ENCODE measurements at places on chromosomes 7 and 10.

DNA sequence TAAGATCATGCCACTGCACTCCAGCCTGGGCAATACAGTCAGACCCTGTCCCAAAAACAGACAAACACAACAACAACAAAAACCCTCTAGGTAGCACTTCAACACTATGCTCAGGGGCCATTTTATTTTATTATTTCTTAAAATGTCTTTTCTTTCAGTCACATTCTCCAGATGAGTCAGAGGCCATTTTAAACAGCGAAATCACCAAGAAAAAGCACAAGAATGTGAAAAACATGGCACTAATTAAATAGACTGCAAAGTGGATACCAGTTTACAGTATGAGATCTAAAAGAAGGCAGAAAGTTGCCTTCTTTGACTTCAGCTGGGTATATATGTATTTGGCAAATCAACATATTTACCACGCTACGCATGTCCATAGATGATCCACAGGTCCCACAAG, 6.1 kb upstream of the FGL2 start:
- no peak for DNase-seq

DNA sequence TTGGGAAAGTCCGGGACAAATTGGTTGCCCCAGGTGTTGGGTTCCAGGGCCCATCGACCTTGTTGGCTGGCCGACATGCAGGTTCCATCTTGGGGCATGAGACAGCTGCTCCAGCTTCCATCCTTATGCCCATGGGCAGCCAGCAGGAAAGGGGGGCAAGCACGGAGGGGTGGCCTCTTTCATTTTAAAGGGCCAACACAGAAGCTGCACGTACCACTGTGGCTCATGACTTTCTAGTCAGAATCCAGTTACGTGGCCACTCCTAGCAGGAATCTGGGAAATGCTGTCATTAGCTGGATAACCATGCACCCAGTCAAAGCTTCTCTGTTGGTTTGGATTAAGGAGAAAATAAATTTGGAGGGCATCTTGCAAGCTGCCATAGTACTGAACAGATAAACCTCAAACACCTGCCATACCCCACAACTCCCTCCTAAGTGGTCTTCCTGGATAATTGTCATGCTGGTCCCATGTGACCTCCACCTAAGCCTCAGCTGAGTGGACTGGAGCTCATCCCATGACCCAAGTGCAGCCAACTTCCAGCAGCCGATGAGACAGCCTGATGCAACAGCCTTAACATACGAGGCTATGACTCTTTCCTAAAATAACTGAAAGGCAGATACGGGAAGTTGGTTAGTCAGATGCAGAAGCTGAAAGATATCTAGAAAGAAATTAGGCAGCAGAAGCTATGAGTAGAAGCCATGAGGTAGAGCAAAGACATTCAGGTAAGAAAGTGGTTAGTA, 21.4 kb upstream of the GSDME start:
- no peak for DNase-seq

DNA sequence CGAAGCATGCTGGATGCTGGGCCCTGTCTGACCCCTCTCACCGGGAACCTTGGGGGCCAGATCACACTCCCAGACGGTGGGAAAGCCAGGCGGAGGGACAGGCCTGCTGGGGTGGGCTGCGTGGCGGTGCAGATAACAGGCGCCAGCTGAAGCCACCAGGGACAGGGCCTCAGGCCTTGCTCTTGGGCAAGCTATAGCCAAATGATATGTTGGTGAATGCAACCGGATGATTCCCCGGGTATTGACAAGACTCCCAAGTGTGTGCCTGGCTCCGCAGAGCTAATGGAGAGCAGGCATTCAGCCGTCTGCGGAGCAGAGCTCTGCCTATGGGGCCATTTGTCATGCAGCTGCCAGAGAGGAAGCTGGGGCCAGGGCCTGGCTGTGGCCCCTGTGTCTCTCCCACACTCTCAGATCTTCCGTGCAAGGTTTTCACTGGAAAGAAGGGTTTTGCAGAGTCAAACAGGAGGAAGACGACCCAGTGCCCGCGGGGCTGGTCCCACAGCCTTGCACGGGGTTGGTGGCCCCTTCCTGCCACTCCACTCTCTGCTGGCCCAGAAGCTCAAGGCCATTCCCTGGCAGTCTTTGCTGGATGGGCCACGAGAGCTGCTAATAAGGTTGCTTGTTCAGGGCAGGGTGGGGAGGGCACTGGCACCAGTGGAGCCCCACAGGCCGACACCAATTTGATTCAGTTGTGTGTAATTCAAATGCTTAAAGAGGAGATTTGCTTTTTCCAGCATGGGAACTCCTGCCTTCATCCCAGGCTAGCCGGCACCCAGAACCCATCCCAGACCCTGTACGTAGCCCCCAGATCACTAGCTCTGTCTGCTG, 91.8 kb downstream of the PRKAG2 start:
- DNase-seq, result no peak

DNA sequence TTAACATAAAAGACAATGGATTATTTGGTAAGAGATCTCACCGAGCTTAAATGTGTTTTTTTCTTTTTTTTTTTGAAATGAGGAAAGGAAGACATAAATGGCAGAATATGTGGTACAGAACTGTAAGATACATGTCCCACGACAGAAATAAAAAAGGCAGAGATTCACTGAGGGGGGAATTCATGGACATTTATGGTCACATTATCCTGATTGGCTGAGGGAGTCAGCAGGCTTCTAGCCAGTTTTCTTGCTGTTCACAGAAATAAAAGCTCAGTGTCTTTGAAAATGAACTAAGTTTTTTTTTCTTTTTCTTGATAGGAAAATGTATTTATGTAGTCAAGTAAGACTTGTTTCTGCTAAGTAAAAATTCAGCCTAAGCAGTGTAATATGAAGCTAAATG, 8.2 kb upstream of the FAS start:
- DNase-seq, result no peak

DNA sequence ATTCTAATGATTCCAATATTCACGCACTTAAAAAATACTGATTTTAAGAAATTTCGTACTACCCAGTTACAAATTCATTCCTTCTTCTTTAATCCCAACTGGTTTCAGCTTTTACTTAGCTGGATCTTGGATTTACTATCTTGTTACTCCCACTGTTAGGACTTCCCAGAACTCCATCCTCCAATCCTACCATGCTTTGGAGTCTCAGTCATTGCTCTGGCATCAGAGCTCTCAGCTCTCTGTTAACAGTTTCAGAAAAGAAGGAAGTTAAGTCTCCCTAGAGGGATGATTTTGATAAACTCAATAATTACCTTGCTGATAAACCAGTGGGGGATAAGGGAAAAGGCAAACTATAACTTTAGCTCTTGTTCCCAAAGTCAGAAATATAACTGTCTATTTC, 9.5 kb downstream of the PPA1 start:
- no peak for DNase-seq

GRCh38 chr7:26279405-26279804, 12.3 kb upstream of the SNX10 start:
- no peak for DNase-seq

GRCh38 chr7:82080254-82080927, 310.5 kb upstream of the HGF start:
- DNase-seq, result no peak

GRCh38 chr10:131032329-131033165, 279.0 kb downstream of the TCERG1L start:
- no peak for DNase-seq

DNA sequence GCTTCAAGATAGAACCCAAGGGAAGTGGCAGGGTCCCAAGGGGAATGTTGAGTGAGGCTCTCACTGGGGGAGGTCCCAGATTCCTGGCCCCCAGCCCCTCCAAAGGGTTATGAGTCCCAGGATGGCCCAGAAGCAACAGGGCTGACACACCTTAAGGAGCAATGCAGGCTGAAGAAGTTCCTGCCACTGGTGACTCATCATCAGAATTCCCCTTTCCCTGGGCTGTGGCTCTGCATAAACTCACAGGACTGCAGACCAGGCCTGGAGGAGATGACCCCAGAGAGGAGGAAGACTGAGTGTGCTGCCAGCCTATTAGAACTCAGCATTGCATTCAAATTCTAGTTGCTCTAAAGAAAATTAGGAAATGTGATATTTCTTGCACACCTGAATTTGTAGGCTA, 126.7 kb downstream of the DPP6 start:
- no peak for DNase-seq

GRCh38 chr10:122331100-122331499, 43.4 kb upstream of the PLEKHA1 start:
- DNase-seq, result no peak

DNA sequence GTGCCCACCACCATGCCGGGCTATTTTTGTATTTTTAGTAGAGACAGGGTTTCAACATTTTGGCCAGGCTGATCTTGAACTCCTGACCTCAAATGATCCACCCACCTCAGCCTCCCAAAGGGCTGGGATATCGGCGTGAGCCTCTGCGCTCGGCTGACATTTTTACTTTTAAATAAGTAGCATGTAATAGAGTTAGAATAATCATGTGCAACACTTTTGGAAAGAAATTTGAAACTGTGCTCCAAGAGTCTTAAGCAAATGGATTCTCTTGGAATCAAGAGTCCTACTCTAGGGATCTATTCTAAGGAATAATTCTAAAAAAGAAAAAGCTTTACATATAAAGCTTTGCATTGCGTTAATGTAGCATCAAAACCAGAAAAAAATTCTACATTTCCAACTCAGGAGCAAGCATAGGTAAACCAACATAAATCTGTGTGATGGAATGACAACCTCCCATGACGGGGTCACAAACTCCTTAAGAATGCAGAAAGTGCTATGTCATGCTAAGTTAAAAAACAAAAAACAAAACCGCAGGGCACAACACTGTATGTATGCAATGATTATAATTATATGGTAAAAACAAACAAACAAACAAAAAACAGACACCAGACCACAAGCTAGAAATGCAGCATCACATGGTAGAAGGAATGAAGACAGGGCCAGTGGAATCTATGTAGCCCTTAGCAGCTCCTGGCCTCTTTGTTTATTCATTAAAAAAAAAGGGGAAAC, 98.7 kb downstream of the RNF216 start:
- DNase-seq, result no peak

DNA sequence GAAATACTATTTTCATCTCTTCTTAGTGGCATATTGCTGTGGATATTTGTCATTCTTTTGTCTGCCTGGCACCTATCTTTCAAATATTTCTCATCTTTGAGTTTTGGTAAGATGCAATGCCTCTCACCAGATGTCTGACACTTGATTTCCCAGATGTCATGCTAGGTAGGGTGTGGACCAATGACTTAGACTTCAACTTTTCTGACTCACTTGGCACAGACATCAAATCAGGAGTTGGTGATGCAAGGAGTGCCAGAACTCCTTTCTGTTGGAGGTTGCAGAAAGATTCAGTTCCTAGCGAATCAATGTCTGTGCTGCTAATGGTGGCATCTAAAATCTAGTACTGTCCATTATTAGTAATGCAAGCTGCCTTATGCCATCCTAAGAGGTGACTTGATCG, 216.9 kb upstream of the FERD3L start:
- DNase-seq, result no peak

DNA sequence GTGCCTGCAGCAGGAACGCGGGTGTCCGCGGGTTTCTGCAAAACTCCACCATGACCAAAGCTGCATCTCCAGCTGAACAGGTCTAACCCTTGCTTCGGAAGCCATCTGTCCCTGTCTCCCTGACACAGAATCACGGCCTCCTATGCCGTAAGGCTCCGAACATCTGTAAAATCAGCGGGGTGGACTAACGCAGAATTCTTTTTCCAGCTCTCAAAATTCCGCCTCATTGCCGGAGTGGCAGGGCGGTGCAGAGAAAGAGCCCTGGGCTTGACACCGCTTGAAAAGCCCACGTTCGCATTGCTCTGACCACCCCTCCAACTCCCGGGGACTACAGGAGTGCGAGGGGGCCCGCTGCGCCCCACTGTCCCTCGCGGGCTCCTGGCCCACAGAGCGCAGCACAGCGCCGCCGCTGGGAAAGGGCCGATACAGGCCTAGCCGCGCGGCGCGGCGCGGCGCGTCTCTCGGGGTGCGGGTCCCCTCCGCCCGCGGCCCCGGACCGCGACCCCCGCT, 409 bp downstream of the DNMBP start:
- peak; percentile 85 for DNase-seq

GRCh38 chr7:6436385-6436685, 11.4 kb downstream of the DAGLB start:
- no peak for DNase-seq

DNA sequence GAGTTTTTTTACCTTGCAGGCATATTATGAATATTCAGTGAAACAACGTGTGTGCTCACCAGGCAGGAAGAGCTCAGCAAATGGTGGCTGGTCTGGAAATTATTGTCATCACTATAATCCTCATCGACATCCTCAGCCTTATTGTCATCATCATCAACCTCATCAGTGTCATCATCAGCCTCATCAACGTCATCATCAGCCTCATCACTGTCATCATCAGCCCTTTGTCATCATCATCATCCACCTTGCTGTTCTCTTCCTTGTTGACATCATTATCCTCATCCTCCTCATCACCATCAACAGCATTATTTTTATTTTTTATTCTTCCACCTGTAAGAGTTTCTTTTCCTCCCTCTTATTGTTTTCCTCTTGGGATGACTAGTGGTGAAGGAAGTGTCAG, 142.3 kb upstream of the GPR26 start:
- DNase-seq, result no peak
